ENCODE measurements at places on chromosomes 12 and 14.
A peak's percentile ranks its signal among the peaks of the same experiment; 100 is the strongest.

DNA sequence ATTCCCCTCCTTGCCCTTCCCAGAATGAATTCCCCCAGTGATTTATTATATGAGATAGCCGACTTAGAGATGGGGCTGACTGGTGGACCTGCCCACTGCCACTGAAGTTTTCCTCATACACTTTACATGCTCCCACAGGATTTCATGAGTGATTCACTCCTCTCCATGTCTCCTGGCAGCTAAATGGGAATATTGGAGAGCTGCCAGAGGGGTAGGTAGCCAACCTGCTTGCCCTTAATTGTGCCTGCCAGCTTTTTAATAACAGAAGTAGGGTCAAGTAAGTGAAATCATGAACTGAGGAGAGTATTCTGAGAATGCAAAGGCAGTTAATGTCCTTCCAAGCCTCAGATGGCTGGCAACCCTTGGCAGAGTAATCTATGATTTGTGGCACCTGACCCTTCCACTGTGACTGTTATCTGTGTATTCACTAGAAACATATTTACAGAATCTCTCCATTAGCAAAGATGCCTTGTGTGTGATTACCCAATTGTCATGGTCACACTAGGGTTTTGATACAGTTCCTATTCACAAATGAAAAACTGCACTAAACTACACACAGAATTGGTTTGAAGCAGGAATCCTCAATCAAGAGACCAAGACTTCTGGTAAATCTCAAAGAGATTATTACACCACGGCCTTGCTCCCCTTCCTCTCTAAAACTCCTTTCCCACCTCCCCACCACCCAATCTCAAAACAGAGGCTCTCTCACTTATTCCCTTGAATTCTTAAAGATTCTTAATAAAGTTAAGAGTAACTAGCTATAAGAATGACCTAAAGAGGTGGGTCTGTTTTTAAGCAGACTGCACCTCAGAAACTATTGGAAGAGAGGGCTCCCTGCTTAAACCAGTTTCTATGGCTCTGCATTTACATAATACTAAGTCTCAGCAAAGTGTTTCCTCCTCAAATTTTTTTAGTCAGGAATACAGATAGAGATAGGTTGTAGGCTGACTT, 17.2 kb downstream of the NKX2-1 start:
- H3K27ac ChIP-seq, result no peak overlapping the region
- H3K27me3 ChIP-seq, result peaks cover 100% of the 10 kb centered on the region
- DNase-seq, result no peak
- peaks cover 25% of the 10 kb centered on the region for H3K4me1 ChIP-seq
- no peaks in the 10 kb centered on the region for H3K36me3 ChIP-seq

DNA sequence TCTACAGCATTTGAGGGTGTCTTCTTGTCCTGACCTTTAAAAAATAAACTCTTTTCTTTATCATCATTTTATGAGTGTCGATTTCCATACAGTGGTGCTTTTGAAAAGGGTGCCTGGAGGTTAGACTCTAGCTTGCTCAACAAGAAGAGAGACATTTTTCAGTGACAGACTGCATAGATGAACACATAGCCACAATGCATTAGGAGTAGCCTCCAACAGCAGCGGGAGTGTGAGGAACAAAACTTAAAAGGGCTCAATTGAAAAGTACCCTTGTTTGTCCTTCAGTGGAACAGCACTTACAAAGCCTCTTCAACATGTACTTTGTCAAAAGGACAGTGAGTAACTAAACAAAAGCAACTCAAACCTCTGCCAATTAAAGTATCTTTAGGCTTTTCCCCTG, 119.3 kb downstream of the SOX5 start:
- H3K36me3 ChIP-seq, result no peaks in the 10 kb centered on the region
- no peak overlapping the region for H3K4me3 ChIP-seq
- H3K27me3 ChIP-seq, result no peaks in the 10 kb centered on the region
- peaks cover 52% of the 10 kb centered on the region for H3K4me1 ChIP-seq
- H3K27ac ChIP-seq, result peak overlapping the region; percentile 66

- peaks cover 6% of the 10 kb centered on the region for H3K4me1 ChIP-seq
- no peaks in the 10 kb centered on the region for H3K27me3 ChIP-seq
- H3K36me3 ChIP-seq, result no peaks in the 10 kb centered on the region
- H3K4me3 ChIP-seq, result no peak overlapping the region
- DNase-seq, result peak; percentile 47
- no peak overlapping the region for H3K27ac ChIP-seq
Measured at GRCh38 chr12:130948136-130948535, 5.6 kb upstream of the ADGRD1 start.

GRCh38 chr12:57477710-57478681, 1.7 kb downstream of the ARHGAP9 start:
- no peak overlapping the region for H3K27ac ChIP-seq
- no peak overlapping the region for H3K4me3 ChIP-seq
- peaks cover 93% of the 10 kb centered on the region for H3K27me3 ChIP-seq
- DNase-seq, result no peak
- no peaks in the 10 kb centered on the region for H3K36me3 ChIP-seq

DNA sequence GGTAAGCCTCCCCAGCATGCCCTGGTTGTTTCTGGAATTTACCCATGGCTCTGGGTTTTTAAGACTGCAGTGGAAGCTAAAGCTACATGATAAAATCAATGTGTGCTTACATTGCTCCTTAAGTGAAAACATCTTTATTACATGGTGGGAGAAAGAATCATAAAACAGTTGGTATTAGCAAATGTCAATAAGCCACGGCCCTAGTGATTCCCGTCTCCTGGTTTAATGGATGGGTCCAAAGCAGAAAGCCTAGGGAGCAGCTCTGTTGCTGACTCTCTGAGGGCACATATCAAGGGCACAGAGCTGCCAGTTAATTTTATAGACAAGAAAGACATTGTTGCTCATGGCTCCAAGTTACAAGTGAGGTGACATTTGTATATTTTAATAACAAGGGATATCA, 127.9 kb downstream of the MYRFL start:
- H3K27me3 ChIP-seq, result no peaks in the 10 kb centered on the region
- no peak overlapping the region for H3K27ac ChIP-seq
- no peak overlapping the region for H3K4me3 ChIP-seq
- peaks cover 5% of the 10 kb centered on the region for H3K4me1 ChIP-seq

- no peaks in the 10 kb centered on the region for H3K4me1 ChIP-seq
- H3K27me3 ChIP-seq, result no peaks in the 10 kb centered on the region
- H3K4me3 ChIP-seq, result no peak overlapping the region
- no peaks in the 10 kb centered on the region for H3K36me3 ChIP-seq
- no peak overlapping the region for H3K27ac ChIP-seq
Measured at GRCh38 chr14:56333359-56334292, 215.4 kb downstream of the PELI2 start.

GRCh38 chr12:130435826-130436225, 98.1 kb downstream of the PIWIL1 start:
- H3K36me3 ChIP-seq, result no peaks in the 10 kb centered on the region
- H3K4me1 ChIP-seq, result no peaks in the 10 kb centered on the region
- DNase-seq, result no peak
- no peaks in the 10 kb centered on the region for H3K27me3 ChIP-seq
- H3K4me3 ChIP-seq, result no peak overlapping the region
- no peak overlapping the region for H3K27ac ChIP-seq

DNA sequence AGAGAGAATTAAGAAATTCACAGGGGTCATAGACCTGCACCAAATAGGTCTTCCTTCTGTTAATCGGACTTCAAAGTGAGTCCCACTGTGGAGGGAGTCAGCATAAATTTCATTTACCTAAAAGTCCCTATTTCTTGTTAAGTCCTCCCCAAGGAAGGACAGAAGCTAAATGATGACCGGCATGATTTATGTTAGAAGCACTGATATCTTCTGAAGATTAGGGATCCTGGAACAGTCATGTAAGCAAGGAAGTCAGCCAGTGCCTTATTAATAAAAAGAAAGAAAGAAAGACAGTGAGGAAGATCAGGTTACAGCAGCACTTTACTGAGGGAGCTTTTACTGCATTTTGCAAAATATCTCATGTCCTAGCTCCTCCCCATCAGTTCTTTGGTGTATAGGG, 287.5 kb downstream of the FOXG1 start:
- no peak for DNase-seq
- H3K4me1 ChIP-seq, result no peaks in the 10 kb centered on the region
- no peak overlapping the region for H3K4me3 ChIP-seq
- H3K27ac ChIP-seq, result no peak overlapping the region
- H3K27me3 ChIP-seq, result no peaks in the 10 kb centered on the region

- no peaks in the 10 kb centered on the region for H3K4me1 ChIP-seq
- no peak overlapping the region for H3K4me3 ChIP-seq
- H3K27ac ChIP-seq, result no peak overlapping the region
- no peaks in the 10 kb centered on the region for H3K27me3 ChIP-seq
- DNase-seq, result no peak
Measured at GRCh38 chr12:6418796-6419195, 26.0 kb upstream of the CD27 start.

GRCh38 chr12:67524861-67525616, 123.5 kb upstream of the DYRK2 start:
- H3K36me3 ChIP-seq, result no peaks in the 10 kb centered on the region
- H3K27me3 ChIP-seq, result no peaks in the 10 kb centered on the region
- H3K4me1 ChIP-seq, result peaks cover 21% of the 10 kb centered on the region
- no peak for DNase-seq
- H3K4me3 ChIP-seq, result no peak overlapping the region

All from neural progenitor cell (in vitro differentiated cells).